ENCODE measurements at places on chromosomes 3 and 15. TPM values are rescaled to one million over a fixed set of nuclear protein-coding genes. Genes with fewer than 3 reads are reported as not detected.

GRCh38 chr15:69972436-69972835 is 125.3 kb downstream of the TLE3 start:
- DNase-seq: no peak

GRCh38 chr3:139185527-139185926 is 140.8 kb upstream of the PRR23C start:
- DNase-seq: no peak

DNA sequence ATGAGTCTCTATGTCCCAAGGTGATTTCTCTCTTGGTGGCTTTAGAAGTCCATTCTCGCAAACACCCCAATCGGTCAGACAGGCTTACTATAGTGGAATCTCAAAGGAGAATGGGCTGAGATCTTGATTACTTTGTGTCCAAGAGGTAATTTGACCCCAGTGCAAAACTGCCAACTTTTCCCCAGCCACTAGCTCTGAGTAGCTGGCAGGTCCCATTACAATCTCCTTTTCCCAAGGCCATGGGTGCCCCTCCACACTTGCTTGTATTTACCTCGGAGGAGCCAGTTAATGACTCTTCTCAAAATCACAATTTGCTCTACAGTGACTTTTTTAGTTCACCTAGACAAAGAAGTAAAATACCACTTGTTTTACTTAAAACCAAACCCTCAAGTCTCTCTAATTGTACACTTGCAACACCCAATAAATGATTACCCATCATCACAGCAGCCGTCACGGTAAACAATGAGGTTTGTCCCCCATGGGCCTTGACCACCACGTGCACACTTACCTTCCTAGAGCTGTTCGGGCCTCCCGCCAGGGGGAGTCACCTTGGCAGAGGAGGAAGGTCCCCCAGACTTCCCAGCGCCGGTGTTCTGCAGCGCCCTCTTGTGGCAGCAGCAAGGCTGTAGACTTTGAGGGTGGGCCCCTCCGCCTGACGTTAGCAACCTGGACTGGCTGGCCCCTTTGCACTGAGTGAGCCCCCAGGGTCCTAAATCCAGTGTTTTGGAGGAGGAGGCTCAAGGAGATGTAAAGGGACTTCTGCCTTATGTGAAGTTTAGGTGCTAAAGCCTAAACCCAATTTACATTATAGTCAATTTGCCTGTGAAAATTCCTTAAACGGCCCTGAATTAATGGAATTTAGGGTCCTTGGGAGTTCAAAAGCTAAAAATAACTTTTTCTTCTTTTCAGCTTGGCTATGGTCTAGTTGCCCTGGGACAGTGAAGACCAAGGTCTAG is 18.7 kb upstream of the HDAC11 start:
- no peak for DNase-seq

GRCh38 chr3:192879346-192880031 is 38.2 kb downstream of the MB21D2 start:
- DNase-seq: no peak

- no peak for DNase-seq
Measured at GRCh38 chr3:158773845-158774830, 27.7 kb upstream of the MFSD1 start.

DNA sequence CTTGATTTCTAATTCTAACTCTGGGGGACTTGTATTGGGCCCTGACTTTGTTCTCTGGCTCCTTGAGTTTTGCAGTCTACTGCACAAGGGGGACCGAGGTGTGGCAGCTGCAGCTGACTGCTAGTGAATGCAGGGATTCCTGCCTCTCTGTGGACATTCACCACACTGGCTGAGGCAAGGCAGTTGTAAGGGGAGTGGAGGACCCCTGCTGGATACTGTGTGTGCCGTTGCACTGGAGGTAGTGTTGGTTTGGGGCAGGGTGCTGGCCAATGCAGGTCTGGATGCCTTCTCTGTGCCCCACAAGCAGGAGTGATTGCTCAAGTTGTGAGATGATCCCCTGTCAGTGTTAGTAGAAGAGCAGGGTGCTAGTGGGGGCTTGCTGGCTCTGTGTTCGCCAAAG is 626.1 kb downstream of the SQOR start:
- DNase-seq: no peak

GRCh38 chr3:173750095-173750494 is 352.6 kb downstream of the NLGN1 start:
- DNase-seq: no peak

DNA sequence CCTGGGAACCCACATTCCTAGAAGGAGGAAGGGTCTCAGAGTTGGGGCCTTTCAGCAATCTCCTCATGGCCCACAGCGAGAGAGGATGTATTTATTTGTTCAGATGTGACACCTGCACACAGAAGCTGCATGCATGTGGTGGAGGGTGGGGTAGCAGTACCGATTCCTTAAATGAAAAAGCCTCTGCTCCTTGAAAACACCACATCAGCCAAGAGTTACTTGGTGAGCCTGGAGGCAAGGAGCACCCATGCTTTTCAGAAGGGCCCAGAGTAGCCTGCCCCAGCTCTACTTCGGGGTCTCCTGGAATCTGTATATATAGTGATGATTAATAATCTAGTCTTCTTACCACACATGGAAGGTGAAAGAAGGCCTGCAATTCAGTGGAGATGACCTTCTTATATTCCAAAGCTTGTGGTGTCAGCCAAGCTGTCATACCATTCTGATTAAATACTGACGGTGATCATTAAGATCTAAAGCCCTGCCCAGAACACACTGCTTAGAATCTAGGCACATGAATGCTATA is 33.5 kb downstream of the SEMA6D start:
- DNase-seq: no peak

GRCh38 chr3:120705884-120706582 is 24.0 kb upstream of the HGD start:
- no peak for DNase-seq

GRCh38 chr3:36868614-36869436 is 76.0 kb downstream of the TRANK1 start:
- no peak for DNase-seq

DNA sequence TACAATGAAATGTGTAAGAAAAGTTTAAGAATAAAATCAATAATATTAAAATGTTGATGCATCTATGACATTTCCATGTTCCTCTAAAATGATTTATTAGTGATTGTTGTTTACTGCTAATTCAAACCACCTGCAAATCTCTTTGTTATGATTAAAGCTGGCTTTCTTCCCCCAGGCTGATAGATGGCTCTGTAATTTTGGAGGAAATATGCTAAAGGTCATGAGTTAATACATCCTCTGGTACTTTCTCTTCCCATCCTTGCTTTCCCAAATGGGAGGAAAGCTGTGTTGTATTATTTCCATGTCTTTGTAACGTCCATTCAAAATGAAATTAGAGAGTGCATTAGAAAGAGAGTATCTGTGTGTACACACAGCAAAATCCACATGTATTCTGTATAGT is 139.5 kb upstream of the TMCO5A start:
- no peak for DNase-seq

DNA sequence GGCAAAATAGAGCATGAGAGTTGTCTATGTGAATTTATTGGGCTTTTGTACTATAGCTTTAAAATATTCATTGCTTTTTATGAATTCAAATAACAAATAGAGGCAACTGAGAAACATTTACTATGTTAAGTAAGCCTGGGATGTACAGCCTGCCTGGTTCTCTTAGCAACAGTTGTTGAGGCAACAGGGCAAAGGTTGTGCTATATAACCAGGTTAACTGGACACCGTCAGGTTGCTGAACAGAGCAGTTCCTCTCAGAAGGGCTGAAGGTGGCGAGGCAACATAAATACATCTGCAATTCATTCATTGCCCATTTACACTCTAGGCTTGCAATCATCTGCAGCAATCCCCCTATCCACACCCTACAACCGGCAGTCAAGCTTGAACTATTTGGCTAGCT is 78.2 kb downstream of the GTF2E1 start:
- DNase-seq: no peak

GRCh38 chr3:125098611-125099291 is 43.0 kb upstream of the HEG1 start:
- DNase-seq: no peak

DNA sequence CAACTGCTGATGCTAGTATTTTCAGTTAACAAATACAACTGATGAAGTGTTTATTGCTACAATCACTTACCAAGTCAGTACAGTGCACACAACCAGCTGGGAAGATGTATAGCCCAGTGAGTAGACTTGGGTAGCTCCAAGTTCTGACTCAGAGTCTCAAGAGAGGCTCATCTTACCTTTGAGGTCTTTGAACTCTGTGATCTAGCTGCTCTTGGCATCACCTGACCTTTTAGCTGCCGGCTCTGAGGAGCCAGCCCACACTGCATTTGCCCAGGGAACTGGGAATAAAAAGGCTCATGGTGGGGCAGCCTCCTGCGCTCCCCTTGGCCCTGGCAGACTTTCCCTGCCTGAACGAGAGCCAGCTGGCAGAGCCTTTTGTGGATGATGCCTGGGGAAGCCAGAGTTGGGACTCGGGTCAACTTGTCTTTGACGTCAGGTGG is 82.6 kb downstream of the CEMIP start:
- no peak for DNase-seq

DNA sequence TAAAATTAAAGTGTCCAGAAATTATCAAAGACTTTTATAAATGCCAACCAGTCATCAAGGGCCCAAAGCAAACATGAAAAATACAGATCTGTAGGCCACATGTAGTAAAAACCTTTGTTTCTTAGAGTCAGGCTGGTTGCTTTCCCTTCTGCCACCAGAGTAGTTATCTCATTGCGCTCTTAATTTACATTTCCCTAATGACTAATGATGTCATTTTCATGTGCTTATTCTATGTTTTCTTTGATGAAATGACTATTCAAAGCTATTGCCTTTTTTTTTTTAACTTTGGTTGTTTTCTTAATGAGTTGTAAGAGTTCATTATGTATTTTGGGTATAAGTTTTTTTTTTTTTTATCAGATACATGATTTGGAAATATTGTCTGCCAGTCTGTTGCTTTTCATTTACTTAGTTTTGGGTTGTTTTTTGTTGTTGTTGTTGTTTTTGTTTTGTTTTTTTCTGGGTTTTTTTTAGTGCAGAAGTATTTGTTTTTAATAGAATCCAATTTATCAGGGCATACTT is 140.6 kb downstream of the HCN4 start:
- no peak for DNase-seq

DNA sequence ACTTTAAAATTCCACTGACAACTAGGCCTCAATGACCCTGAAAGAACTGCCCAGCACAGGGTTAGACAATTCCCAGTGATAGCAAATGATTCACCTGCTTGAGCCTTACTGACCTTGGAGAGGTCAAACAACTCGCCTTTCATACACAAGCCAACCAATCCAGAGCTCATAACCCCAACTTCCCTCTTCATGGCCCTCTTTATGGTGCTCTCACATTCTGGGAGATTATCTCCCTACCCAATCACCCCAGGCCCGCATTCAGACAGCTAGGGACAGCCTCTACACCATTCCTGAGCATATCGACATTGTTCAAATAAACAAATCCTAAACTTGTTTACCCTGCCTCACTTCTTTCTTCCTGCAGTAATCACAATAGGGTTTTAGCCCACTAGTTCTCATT is 32.2 kb upstream of the COLQ start:
- no peak for DNase-seq

GRCh38 chr3:32764481-32764880 is 53.3 kb upstream of the TRIM71 start:
- DNase-seq: no peak

DNA sequence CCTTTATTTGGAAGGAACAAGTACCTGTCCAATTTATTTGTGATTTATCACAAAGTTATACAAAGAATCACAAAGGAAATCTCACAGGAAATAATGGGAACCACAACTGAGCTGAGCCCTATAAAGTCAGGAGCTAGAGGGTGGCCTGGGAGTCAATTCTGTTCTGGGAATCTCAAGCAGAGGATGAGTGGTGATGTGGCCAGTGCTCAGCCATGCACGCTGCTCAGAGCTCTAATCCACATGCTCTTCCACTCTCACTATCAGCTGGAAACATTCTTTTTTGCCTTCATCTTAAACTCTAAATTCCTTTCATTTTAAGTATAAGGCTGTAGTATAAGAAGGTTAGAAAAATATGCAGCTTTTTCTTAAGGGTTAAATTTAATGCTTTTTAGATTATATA is 36.6 kb downstream of the UACA start:
- no peak for DNase-seq

DNA sequence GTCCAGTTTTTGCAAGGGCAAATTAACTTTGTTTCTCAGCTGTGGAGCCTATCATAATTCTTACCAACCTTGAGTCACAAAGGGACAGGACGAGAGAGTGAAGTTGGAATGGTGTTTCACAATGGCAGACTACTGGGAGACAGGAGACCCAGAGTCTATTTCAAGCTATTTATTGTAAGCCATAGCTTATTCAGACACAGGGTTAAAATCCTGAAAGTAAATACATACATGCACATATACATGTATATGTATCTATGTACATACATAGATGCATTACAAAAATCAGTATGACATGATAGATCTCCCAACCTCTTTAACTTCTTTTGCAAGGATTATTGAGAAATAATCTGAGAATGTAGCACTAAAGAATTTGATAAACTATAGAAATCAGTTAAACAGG is 86.3 kb downstream of the DNAJC13 start:
- DNase-seq: no peak

DNA sequence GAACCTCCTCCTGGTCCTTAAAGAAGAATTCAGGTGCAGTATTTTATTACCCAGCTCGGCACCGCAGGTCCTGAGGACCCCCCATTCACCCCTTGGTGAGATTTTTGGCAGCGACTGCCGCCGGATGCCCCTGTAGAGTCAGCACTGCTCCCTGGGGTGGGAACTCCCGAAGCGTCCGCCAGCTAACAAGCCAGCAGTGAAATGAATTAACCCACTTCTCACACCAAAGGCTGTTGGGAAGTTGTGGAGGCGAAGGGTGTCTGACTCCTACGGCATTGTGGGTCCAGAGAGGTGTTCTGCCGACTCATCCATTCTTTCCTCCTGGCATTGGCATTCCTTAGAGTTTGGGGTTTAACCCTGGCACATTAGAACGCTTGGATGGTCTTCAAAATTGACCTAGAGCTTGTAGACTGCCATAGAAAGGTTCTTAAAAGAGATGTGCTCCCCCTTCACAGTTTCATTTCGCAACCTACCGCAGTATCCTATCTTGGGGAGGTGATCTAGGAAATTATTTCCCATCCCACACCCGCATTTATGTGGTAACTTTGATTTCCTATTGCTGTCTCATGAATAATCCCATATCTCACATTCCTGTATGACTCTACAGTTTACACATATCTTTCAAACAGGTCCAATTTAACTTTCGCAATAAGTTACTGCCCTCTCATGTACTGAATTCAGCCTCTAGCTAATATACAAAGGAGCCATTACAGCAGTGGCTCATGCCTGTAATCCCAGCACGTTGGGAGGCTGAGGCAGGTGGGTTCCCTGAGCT is 879 bp upstream of the EIF5A2 start:
- DNase-seq: no peak

DNA sequence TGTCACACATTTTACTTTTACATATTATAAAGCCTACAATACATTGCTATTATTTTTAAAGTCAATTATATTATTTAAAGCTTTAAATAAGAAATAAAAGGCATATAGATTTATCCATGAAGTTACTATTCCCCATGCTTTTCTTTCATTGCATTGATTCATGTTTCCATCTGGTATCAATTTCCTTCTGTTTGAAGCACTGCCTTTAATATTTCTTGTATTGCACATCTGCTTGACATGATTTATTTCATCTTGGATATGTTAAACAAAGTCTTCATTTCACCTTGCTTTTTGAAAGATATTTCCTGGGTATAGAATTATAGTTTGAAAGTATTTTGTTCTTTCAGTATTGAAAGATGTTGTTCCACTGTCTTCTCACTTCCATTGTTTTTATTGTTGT is 174.3 kb upstream of the MBNL1 start:
- no peak for DNase-seq

GOLGA6L7 gene
- not detected for total RNA-seq

EDEM1 gene
- 28.1 TPM for total RNA-seq

TNK2 gene
- total RNA-seq: 34.1 TPM

DUT gene
- total RNA-seq: 63.7 TPM

TNFAIP8L3 gene
- 57.0 TPM for total RNA-seq

SPTBN5 gene
- total RNA-seq: 1.3 TPM

LMOD3 gene
- total RNA-seq: not detected

AADACL2 gene
- total RNA-seq: 1.2 TPM

ALS2CL gene
- total RNA-seq: 12.1 TPM

Data from posterior vena cava (tissue), 2 donors.